Muscle of leg (tissue), 16 donors: ENCODE measurements at places on chromosomes 2 and 18. TPM values are rescaled to one million over a fixed set of nuclear protein-coding genes. Genes with fewer than 3 reads are reported as not detected.
A peak's percentile ranks its signal among the peaks of the same experiment; 100 is the strongest.

The MBP gene
- polyA plus RNA-seq: 8.7 TPM

- peak; percentile 17 for DNase-seq
Measured at GRCh38 chr2:149652926-149653325, 65.4 kb upstream of the MMADHC start.

GRCh38 chr2:16346671-16347070 is 319.0 kb downstream of the CYRIA start:
- no peak for DNase-seq

DNA sequence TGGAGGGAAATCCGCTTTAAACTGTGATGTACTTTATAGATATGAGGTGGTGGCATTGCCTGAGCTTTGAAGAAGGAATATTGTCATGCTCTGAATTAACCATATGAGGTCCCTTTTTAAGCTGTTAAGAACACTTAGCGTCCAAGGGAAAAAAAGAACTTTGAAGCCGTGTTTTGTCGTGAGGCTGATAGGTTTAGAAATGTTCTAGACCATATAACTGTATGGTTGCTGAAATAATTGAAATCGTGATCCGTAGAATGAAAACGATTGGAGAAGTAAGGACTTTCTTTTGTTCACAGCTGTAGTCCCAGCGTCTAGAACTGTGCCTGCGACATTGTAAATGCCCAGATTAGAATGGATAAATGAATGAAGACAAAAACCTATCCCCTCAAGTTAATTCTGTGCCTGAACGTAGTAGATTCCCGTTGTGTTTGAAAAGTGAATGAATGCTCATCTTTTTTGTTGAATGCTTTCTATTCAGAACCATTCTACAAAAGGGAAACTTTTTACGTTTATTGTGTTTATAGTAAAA is 1.5 kb downstream of the SMCHD1 start:
- no peak for DNase-seq

DNA sequence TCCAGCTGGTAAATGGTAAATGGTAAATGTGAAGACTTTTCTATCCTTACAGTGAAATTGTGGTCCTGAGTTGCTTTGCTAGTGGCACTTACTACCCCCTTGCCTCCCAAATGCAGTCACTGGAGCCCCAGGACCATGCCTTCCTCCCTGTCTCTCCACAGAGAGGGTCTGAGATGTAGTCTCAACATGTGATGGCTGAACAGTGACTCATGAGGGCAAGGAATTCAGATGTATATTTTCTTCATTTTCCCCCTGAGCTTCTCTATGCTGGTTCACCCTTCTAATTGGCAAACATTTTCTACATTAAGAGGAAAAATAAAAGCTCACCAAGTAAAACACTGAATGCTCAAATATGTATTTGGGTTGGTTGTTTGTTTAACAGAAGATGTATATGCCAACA is 232.0 kb downstream of the SH3BP4 start:
- DNase-seq: no peak

The PEX13 gene
- 16.6 TPM for polyA plus RNA-seq

DNA sequence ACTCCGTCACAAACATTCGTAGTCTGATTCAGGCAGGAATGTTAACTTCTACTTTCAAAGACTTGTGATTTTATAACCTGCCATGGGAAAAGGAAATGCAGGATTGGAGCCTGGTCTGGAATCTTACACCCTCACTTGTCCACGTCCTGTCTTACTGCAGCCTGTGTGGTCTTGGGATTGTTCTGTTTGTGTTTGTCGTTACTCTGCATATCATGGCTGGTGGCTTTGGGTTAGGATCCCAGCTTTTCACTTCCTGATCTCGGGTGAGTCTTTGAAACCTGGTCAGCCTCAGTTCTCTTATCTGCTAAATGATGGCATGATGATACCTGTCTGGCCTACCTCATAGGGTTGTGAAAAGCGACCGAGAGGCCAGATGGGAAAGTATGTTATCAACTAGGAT is 34.6 kb downstream of the SH3BP4 start:
- no peak for DNase-seq

The AQP12A gene
- 0.61 TPM for polyA plus RNA-seq

DNA sequence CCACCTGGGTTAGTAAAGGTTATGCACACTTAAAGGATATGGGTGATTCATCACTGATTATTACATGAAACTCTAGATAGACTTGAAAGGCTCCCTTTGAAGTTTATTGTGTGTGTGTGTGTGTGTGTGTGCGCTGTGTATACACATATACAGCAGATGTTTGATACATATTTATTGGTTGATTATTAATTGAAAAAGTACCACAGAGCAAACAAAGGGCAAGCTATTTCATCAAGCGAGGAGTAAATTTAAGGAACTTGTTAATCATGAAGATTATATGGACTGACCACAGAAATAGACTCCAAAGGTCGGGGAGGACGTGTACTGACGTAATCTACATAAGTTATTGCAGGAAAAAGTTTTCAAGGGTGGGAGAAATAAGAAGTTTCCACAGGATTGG is 617.4 kb upstream of the POU3F3 start:
- no peak for DNase-seq

DNA sequence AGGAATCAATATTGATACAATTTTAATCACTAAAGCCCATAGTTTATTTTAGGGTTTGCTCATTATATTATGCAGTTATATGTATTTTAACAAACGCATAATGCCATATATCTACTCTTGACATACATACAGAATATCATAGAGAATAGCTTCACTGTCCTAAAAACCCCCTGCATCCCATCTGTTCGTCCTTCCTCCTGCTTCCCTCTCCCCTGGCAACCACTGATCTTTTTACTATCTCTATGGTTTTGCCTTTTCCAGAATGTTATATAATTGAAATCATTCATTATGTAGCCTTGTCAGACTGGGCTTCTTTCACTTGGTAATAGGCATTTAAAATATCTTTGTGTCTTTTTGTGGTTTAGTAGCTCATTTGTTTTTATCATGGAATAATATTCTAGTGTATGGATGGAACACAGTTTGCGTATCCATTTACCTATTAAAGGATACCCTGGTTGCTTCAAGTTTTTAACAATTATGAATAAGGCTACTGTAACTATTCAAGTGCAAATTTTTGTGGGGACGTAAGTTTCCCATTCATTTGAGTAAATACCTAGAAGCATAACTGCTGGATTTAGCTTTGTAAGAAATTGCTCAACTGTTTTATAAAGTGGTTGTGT is 801.6 kb upstream of the GCFC2 start:
- no peak for DNase-seq

GRCh38 chr2:209322905-209323512 is 100.8 kb upstream of the MAP2 start:
- DNase-seq: no peak

GRCh38 chr18:4807604-4808293 is 352.6 kb upstream of the DLGAP1 start:
- DNase-seq: peak; percentile 66

DNA sequence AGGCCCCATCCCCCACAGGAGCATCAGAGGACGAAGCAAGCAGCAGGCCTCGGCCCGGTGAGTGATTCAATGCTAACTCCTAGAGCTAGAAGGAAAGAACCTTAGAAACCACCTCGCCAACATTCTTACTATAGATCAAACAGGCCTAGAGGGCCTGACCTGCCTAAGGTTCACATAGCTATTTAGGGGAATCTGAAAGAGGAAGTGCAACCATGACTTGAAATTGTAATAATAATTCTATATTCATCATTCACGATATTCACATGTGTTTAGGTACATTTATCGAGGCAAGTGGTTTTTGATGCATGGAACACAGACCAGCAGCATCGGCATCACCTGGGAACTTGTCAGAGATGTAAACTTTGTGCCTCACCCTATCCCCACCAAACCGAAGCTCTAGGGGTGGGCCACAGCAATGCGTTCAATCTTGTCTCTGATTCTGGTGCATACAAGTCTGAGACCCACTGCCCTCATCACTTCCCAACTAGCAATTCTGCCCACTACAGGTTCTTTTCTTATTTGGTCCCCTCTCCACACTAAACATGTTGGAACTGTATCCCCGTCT is 78.0 kb upstream of the DNMT3A start:
- no peak for DNase-seq

GRCh38 chr2:57434972-57435371 is 611.6 kb upstream of the VRK2 start:
- DNase-seq: no peak

The ANKZF1 gene
- 24.7 TPM for polyA plus RNA-seq

The CD8A gene
- polyA plus RNA-seq: 0.15 TPM

The DNAH7 gene
- 0.43 TPM for polyA plus RNA-seq

The SLC19A3 gene
- polyA plus RNA-seq: 0.64 TPM

GRCh38 chr2:66851449-66851872 is 416.5 kb downstream of the MEIS1 start:
- no peak for DNase-seq

DNA sequence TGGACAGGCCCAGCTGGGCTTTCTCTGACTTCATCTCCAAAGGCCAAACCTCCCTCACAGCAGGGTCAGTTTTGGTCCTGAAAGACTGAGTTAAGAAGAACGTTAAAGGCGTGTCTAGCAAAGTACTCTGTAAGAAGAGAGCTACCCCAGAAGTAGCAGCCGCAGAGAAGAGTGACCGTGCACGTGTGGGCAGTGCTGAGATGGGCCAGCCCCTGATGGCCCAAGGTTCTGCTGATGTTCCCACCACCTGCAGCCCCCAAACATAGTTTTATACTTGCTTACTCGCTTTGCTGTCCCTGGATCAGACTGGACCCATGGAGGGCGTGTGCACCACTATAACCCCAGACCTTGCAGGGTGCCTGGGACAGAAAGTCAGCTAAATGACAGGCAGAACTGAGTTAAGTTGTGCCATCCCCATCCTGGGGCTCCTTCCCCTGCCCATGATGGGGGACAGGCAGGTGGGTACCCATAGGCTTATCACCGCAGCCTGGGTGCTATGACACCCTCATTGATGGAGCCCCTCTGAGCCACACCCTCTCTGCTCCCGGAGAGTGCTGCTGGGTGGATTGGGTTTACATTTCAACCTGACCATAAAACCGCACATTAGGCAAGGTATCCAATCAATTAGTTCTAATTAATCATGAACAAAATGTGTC is 367.3 kb upstream of the HS6ST1 start:
- no peak for DNase-seq

GRCh38 chr2:99543247-99543646 is 53.4 kb upstream of the REV1 start:
- no peak for DNase-seq

The ROCK1 gene
- 39.4 TPM for polyA plus RNA-seq

DNA sequence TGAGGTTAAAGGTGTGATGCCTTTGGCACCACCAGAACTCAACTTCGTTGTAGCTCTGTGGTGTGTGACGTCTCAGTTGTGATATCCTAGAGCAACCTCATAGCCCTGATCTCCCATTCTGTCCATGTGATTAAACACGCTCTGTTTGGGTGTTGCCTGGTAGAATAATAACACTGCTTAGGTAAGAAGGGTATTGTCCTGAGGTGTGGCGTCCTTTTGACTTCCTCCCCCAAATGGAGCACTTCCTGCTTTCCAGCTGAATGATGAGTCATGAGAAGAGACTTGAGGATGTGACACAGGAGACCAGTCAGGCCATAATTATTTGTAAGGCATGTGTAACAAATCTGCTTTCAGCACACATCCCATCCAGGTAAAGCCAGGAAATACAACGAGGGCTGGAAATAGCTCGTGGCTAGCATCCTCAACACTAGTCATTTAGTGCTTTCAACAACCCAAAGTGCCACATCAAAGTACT is 100.7 kb downstream of the RAPGEF4 start:
- DNase-seq: peak; percentile 30

- peak; percentile 57 for DNase-seq
Measured at GRCh38 chr2:53636596-53636995, 131.0 kb upstream of the CHAC2 start.

DNA sequence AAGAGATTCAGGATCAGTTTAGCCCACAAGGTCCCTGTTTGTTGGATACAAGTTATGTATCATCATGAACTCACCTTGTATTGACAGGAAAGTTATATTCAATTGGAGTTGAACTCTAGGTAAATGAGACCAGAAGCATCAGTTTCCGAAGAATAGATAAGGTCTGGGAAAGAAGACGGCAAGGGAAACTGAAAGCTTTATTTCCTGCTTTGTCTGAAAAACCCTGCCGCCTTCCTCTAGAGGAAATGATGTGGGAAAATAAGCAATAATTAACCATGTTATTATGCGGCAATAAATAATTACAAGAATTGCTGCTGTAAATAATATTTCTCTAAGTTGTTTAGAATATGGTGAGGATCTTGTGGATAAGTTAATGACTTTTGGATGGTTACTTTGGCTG is 32.0 kb downstream of the LPIN1 start:
- DNase-seq: no peak

DNA sequence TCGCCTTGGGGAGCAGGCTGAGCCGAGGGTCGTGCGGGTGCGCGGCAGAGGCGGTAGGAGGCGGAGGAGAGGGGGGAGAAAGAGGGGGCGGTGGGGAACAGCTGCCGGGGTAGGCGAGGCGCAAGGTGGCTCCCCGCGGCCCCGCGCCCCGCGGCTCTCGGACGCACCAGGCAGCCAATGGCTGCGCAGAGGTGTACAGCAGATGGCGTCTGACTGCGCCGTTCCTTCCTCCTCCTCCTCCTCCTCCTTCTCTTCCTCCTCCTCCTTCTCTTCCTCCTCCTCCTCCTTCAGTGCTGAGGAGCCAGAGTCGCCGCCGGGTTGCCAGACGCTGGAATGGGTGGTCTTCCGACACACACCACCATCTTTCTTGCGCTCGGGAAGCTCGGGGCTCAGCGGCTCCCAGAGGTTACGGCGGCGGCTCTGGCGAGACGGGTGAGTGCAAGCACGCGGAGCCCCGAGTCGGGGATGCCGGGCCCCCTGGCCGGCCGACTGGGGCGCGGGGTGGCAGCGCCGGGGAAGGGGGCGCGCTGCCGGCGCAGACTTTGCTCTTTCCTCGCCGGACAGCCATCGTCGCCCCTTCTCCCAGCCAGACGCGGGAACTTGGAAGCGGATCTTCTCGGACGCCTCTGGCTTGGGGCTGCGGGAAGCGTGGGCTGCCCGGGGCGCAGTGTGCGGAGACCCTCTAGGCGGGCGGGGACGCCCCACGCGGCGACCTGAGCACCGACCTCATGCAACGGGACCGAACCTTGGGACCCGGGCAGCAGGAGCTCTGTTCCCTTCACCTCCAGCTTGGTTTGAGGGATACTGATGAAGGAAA is at the start of gene THSD7B:
Gene THSD7B, plus strand, starts transcription at position 290 of the 817 bp plus-strand sequence. CDS start 116,634 bp downstream, outside the sequence.
- no peak for DNase-seq

DNA sequence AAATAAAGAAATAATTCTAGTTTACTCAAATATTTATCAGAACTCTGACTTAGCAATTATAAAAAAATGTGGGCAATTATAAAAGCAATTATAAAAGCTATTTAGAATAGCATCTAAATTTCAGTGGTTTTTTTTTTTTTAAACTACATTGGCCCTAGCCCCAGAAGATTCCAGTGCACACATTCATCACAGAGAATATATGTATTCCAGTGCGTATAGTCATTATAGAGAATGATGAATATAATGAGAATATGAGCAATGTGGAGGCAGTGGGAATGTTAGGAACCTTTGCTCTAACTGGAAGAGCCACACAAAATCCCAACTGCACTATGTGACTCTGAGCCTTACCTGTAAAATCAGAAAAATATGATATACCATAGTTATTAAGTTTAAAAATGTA is 10.5 kb downstream of the MAP3K2 start:
- no peak for DNase-seq

- no peak for DNase-seq
Measured at GRCh38 chr2:27857417-27858172, 32.6 kb downstream of the RBKS start.

The CFAP221 gene
- polyA plus RNA-seq: 0.86 TPM

The CNDP1 gene
- not detected for polyA plus RNA-seq
